ENCODE measurements at places on chromosomes 1 and 21.

- DNase-seq, result no peak
Measured at GRCh38 chr1:27090911-27091310, 64.0 kb downstream of the SLC9A1 start.

- no peak for DNase-seq
Measured at GRCh38 chr1:33258788-33259274, 2.5 kb downstream of the ZNF362 start.

DNA sequence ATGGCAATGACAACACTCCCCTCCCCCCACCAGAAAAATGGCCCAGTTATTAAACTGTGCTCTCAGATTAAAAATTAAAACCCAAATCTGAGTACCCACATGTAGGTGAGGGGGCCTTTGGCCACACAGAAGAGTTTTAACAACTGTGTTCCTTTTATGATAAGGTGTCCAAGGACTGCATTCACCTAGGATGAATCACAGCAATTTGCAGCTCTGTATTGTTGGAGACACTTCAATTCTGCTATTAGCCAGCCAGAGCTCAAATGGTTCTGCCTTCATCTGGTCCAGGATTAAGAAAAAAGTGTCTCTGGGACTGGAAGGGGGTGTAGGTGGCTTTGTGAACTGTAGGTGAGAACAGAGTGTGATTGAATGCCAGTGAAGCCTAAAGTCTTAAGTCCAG lies 43.3 kb upstream of the DIRAS3 start:
- no peak for DNase-seq

- no peak for DNase-seq
Measured at GRCh38 chr21:44351535-44352252, 1.7 kb upstream of the TRPM2 start.

GRCh38 chr1:206030714-206031113 lies 7.0 kb upstream of the CTSE start:
- peak; percentile 93 for DNase-seq

DNA sequence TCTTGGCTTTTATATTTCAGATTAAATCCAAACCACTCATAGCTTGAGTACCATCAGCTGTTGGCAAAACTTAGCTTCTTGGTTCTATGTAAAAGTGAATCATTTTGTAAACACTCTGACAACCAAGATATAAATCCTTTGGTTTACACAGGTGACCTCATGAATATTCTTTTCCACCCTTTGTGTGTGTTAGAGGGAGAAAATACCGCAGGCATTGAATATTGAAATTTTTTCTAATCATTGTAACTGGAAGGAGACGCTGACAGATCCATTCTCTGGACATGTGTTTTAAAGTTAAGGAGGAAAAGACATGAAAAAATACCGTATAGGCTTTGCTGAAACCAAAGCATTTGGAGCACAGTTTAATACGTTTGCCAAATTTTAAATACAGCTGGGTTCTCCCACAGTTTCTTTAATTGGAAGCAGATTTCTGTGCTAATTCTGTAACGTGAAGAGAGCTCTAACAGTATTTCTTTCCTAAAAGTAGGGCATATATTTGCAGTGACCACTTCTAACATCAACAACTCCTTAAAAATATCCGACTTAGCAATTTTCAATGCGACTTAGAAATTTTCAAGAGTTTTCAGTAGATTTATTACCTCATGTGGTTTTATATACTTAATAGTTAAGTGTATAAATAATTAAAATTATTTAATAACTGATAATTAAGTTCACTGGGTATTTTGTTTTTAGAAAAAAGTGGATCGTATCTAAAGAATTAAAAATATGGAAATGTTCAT lies 388.2 kb downstream of the USP25 start:
- no peak for DNase-seq

DNA sequence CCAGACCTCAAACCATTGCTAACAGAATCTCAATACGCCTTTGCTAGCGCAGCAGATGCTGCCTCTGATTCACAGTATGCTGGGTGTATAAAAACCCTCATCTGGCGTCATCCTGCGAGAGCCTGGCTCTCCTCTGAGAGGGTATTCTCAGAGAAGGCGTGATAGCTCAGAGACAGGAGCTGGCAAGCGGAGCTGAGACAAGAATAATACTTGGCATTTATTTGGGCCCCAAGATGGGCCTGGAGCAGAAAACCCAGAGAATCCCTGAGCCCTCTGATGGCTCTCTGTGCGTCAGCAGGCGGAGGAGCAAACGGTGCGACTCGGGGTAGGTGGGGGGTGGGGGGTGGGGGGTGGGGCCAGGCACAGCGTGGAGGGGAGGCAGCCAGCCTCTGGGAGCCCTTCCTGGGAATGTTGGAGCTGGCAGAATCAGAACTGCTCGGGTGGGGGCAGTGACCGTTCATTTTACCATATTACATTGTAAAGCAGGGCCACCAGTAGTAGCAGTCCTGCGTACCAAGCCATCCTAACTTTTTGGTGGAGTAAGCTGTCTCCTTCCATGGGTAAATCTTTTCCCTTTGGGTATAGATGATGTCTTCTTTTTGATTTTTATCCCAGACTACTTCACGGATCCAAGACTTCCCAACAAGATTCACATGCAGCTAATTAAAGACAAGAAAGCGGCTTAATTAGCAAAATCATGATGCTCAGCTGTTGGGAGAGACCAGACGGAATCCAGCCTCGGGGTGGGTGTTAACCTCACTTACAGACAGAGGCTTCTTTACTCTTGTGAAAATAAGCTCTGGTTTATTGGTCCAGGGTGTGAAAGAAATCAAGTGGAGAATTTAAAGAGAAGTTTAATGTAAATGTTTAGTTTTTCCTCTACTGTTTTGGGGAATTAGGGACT lies 7.1 kb downstream of the RIIAD1 start:
- DNase-seq, result no peak

All from NCI-H2171 treated with DMSO at 0.1 percent for 48 hours (cell line).